ENCODE measurements at places on chromosomes 2 and 18. TPM values are rescaled to one million over a fixed set of nuclear protein-coding genes. Genes with fewer than 3 reads are reported as not detected.

Gene TMEM247
- not detected for total RNA-seq

Gene SPP2
- not detected for total RNA-seq

Gene RAPH1
- total RNA-seq: 26.0 TPM

Gene ANKRD62
- not detected for total RNA-seq

Gene ELOA2
- total RNA-seq: not detected

Gene CSRNP3
- 0.13 TPM for total RNA-seq

Gene SPDYA
- total RNA-seq: 0.13 TPM

Gene RTP5
- not detected for total RNA-seq

Gene COA5
- total RNA-seq: 18.0 TPM

Gene TCF7L1
- total RNA-seq: 6.2 TPM

Gene BOK
- 71.7 TPM for total RNA-seq

Gene MARCO
- not detected for total RNA-seq

Gene TBC1D8
- total RNA-seq: 62.4 TPM

Gene ST6GAL2
- total RNA-seq: 0.63 TPM

Gene CYTIP
- not detected for total RNA-seq

Gene TMEM169
- 0.13 TPM for total RNA-seq

Gene LCT
- not detected for total RNA-seq

Gene ABCB11
- total RNA-seq: not detected

Gene SIX3
- not detected for total RNA-seq

Gene INPP5D
- total RNA-seq: 29.4 TPM

Gene TEX44
- total RNA-seq: not detected

Gene MOGAT1
- total RNA-seq: not detected

Gene PLA2R1
- 26.9 TPM for total RNA-seq

Gene SPHKAP
- total RNA-seq: not detected

Gene ACTG2
- total RNA-seq: not detected

Gene IL1RL1
- total RNA-seq: 0.13 TPM

Gene PLGLB2
- 0.39 TPM for total RNA-seq

Gene FTCDNL1
- total RNA-seq: 0.38 TPM

Gene EPAS1
- 109 TPM for total RNA-seq

Gene ADGRF3
- 0.13 TPM for total RNA-seq

Gene VPS4B
- 42.4 TPM for total RNA-seq

Gene MYO3B
- total RNA-seq: not detected

Gene PTPRM
- total RNA-seq: 32.3 TPM

Gene NCKAP5
- under 0.01 TPM for total RNA-seq

Data from dermis microvascular lymphatic vessel endothelial cell (primary cell).